Mesenteric fat pad (tissue), 1 donor: ENCODE measurements at places on chromosomes 3 and 15. TPM values are rescaled to one million over a fixed set of nuclear protein-coding genes. Genes with fewer than 3 reads are reported as not detected.

Gene SEMA3F
- 51.5 TPM for total RNA-seq

Gene HOMER2
- total RNA-seq = 2.9 TPM

Gene PPIB
- 470 TPM for total RNA-seq

Gene SH2D7
- total RNA-seq = not detected

- DNase-seq = no peak
These were observed 510.0 kb upstream of the ALCAM start for GRCh38 chr3:104856741-104857140.

DNA sequence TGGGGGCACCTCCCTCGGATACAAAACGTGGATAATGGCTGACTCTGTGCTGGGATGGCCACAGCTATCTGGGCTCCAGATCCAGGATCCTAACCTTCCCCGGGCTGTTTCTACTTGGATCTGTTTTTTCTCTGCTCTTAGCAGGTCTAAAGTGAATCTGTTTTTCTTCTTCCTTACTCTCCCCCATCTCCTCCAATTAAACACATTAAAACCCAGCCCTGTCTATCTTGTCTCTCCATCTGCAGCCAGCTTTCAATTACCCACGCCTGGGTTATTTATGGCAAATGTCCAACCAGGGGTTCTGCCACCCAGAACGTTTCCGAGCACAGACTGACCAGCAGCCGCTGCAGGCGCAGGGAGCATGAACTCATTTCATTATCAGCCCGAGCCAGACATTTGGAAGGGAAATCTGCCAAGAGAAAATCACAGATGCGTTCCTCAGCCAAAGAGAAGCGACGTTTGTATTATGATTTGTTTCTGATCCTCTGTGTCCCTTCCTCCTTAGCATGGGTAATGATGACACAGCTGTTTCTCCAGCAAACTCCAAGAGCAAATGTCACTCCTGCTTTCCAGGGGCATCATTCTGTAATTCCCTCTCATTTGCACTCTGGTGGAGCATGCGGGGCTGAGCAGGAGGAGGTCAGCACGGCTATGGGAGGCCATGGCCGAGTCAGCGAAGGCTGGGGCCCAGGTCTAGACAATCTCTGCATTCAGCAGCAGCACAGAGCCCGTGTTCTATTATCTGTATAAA lies 42.0 kb downstream of the UMPS start:
- DNase-seq = no peak

DNA sequence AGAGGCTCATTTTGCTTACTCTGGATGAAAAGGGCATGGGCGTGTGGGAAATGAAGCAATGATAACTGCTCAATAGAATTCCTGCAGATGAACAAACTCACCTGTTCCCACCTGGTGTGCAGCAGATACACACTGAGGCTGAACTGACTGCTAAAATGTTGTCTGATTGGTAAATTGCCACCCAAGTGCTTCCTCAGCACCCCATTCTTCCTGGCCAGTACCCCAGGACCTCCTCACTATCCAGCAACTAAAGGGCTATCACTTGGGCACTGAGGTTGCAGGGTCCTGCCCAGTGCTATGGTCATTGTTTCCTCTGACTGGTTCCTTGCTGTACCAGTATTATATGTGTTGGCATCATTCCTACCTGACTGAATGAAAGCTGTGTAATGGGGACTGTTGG lies 38.0 kb upstream of the DGKG start:
- no peak for DNase-seq

DNA sequence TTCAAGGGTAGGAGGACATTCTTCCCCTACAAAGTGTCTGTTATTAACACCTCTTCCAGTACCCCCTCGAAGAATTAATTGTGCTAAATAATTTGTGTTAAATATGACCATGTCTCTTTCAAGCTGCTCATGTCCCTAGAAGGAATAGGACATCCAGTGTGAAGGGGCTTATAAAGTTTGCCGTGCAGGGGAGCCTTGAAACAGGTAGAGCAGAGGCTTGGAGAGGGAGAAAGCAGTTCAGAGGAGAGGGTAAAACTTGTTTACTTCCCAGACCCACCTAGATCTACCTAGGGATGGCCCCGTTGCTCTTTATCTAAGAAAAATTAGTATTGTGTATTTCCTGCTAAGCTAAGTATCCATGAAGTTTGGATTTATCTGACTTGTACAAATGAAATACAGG lies 114.8 kb downstream of the CACNA2D3 start:
- DNase-seq = no peak

GRCh38 chr3:171563298-171563697 lies 103.1 kb upstream of the TNIK start:
- no peak for DNase-seq

- no peak for DNase-seq
These were observed 38.2 kb downstream of the SNX4 start for GRCh38 chr3:125481786-125482185.

GRCh38 chr15:79167776-79168175 lies 77.2 kb upstream of the RASGRF1 start:
- DNase-seq = no peak

DNA sequence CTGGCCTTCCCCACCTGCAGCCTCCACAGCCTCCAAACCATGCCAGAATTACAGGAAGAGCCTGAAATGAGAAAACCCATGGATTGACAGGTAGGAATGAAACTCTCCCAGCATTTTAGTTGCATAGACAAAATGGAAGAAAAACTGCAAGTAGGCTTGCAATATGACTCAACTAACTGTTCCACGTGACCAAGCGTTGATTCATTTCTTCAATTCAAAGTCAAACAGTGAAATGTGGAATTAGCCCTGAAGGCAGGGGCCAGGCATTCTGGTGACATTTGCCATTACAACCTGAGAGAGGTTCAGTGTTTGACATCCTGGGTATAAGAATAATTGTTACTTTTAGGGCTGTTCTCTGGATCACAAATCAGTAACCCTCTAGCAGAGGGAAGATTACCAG lies 676.5 kb upstream of the CFAP20DC start:
- no peak for DNase-seq

DNA sequence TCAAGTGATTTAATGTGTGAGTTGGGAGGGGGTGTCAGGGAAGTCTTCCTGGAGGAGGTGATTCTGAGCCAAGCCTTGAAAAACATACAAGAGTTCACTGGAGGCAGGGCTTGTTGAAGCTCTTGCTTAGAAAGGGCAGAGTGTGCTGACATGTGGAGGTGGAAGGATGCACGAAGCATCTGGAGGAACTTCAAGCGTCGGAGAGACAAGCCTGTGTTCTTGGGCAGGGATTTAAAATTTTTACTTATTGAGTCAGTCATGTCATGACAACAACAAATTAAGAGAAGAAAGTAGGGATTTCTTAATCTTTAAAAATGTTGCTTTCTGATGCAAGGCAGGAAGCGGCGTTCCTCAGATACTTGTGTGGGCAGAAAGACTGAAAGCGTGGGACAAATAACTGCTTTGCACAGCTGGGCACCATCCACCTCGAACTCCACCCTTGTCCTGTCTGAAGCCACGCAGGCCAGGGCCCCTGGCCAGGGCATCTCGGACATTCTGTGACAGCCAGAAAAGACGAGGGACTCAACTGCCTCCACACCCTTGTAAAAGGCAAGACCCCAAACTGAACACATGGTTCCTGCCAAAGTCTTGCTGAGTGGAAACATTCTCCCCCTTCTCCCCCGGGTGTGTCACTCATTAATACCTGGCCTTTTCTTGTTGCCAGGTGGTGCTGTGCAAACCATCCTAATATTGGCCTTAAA lies 6.9 kb upstream of the IL16 start:
- no peak for DNase-seq

GRCh38 chr3:112856537-112856936 lies 9.9 kb upstream of the CD200R1L start:
- DNase-seq = no peak
